ENCODE measurements at places on chromosomes 7 and 10.

- no peak for DNase-seq
- no peaks in the 10 kb centered on the region for H3K36me3 ChIP-seq
- H3K4me3 ChIP-seq = no peak overlapping the region
- no peak overlapping the region for H3K27ac ChIP-seq
- H3K27me3 ChIP-seq = peaks cover 2% of the 10 kb centered on the region
- no peaks in the 10 kb centered on the region for H3K4me1 ChIP-seq
Observed at GRCh38 chr7:99243751-99244337, 28.8 kb upstream of the MYH16 start.

DNA sequence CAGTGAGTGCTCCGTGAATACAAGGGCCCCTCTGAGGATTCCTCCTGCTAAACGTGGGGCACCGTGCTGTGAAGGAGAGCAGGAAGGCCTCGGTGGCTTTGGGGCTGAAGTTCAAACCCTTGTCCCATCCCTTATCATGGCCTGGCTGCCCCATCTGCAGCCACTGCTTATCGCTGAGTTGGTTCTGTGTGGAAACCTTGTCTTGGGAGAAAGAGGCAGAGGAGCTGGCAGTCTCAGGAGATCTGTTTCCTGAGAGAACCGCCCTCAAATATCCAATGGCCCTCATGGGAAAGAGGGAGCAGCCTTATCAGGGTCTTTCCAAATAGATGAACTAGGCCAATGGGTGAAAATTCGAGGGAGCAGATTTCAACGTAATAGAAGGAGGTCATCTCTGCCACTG is 52.0 kb upstream of the NRF1 start:
- no peak for DNase-seq
- H3K4me3 ChIP-seq = no peak overlapping the region
- H3K27ac ChIP-seq = no peak overlapping the region
- H3K27me3 ChIP-seq = peaks cover 3% of the 10 kb centered on the region

- no peaks in the 10 kb centered on the region for H3K36me3 ChIP-seq
- no peak within 1 kb of the TSS for H3K27ac ChIP-seq
- H3K4me1 ChIP-seq = no peaks in the 10 kb centered on the region
Observed at GRCh38 chr7:15686295-15686956, at the start of gene MEOX2. MEOX2 (minus strand) TSS chr7:15686683; CDS start chr7:15686402, 281 bp downstream.

- H3K4me3 ChIP-seq = no peak overlapping the region
- H3K36me3 ChIP-seq = peaks cover 52% of the 10 kb centered on the region
- no peaks in the 10 kb centered on the region for H3K27me3 ChIP-seq
- H3K27ac ChIP-seq = no peak overlapping the region
- no peaks in the 10 kb centered on the region for H3K4me1 ChIP-seq
Observed at GRCh38 chr10:113142601-113143362, 192.7 kb downstream of the TCF7L2 start.

- no peak for DNase-seq
- H3K36me3 ChIP-seq = no peaks in the 10 kb centered on the region
- H3K4me1 ChIP-seq = peaks cover 12% of the 10 kb centered on the region
- no peak overlapping the region for H3K4me3 ChIP-seq
Observed at GRCh38 chr7:138887872-138888656, 90.1 kb upstream of the ATP6V0A4 start.

GRCh38 chr7:133815611-133816210 is 311.4 kb upstream of the LRGUK start:
- no peaks in the 10 kb centered on the region for H3K27me3 ChIP-seq
- H3K36me3 ChIP-seq = peaks cover 20% of the 10 kb centered on the region
- no peak overlapping the region for H3K4me3 ChIP-seq

DNA sequence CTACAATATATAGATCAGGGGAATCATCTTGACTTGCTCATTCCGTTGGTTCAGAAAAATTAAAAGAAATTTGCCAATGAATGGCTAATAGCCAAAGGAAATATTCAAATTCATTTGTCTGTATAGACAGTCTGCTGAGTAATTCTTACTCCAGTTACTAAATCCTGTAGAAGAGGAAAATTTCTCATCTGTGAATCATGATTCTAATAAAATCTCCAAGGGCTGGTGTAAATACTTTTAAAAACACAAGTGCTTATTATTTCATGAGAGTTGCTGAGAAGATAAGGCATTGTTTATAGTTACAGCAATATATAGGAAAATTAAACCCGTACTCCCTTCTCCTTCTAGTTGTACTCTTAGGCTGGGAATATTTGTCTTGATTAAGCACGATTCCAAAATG is 53.0 kb downstream of the WNT2 start:
- H3K4me1 ChIP-seq = no peaks in the 10 kb centered on the region
- no peak overlapping the region for H3K4me3 ChIP-seq
- no peaks in the 10 kb centered on the region for H3K36me3 ChIP-seq
- H3K27me3 ChIP-seq = peaks cover 18% of the 10 kb centered on the region

GRCh38 chr10:117483056-117483590 is 59.4 kb upstream of the EMX2 start:
- H3K4me3 ChIP-seq = no peak overlapping the region
- no peak for DNase-seq
- H3K36me3 ChIP-seq = no peaks in the 10 kb centered on the region
- H3K27ac ChIP-seq = no peak overlapping the region
- peaks cover 5% of the 10 kb centered on the region for H3K27me3 ChIP-seq

DNA sequence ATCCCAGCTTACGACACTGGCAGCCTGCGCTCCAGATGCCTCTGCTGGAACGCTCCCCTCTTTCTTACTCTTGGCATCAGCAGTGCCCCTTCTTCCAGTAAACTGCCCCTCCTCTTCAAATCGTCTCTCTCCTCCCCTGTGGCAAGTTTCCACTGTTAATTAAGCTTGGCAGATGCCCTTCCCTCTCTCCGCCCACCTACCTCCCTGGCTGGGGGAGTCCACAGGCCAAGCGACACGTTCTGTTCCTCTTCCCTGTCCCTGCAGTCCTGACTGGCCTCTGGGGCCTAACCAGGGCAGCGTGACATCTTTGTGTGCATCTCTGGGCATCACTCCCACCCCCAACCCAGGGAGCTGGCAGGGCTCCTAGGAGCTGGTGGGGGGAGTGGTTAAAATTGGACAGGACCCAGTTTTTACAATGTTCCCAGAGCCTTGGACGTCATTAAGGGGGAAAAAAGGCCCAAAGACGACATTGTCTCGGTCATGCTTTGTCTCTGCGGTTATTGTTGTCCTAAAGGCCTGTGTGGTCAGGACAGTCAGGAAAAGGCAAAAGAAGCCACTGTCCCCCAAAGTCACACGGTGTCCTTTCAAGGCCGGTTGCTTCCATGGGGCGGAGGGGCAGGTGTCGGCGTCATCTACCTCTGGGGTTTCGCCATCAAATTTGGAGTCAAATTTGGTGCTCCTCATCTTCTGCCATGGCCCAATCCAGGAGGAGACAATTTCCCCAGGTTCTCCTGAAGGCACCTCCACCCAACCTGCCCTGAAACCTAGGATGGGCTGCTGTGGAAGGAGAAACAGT is 54.2 kb downstream of the DLG5 start:
- peaks cover 4% of the 10 kb centered on the region for H3K36me3 ChIP-seq
- no peak for DNase-seq
- H3K27ac ChIP-seq = no peak overlapping the region
- peaks cover 14% of the 10 kb centered on the region for H3K4me1 ChIP-seq

DNA sequence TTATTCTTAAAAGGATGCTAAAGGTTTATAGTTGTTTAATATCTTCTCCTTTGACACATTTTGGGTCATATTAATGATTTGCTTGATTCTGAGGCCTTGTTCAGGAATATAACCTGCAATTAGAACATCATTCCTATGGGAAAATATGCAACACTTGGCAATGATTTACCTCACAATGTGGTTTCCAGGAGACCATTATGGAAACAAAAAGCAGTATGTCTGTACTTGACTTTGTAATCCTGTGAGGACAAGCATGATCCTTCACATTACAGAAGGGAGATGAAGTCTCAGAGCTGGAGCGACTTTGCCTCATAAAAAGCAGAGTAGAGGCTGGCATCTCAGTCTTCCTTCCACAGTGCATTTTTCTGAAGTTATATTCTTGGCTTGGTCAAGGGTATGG is 57.0 kb upstream of the CDCA7L start:
- DNase-seq = no peak
- H3K27me3 ChIP-seq = peaks cover 36% of the 10 kb centered on the region
- H3K27ac ChIP-seq = no peak overlapping the region
- H3K4me3 ChIP-seq = no peak overlapping the region
- H3K4me1 ChIP-seq = no peaks in the 10 kb centered on the region
- no peaks in the 10 kb centered on the region for H3K36me3 ChIP-seq

GRCh38 chr7:137820677-137821420 is 25.9 kb downstream of the DGKI start:
- no peaks in the 10 kb centered on the region for H3K4me1 ChIP-seq
- peaks cover 6% of the 10 kb centered on the region for H3K27me3 ChIP-seq
- H3K36me3 ChIP-seq = no peaks in the 10 kb centered on the region
- H3K27ac ChIP-seq = no peak overlapping the region
- no peak for DNase-seq

DNA sequence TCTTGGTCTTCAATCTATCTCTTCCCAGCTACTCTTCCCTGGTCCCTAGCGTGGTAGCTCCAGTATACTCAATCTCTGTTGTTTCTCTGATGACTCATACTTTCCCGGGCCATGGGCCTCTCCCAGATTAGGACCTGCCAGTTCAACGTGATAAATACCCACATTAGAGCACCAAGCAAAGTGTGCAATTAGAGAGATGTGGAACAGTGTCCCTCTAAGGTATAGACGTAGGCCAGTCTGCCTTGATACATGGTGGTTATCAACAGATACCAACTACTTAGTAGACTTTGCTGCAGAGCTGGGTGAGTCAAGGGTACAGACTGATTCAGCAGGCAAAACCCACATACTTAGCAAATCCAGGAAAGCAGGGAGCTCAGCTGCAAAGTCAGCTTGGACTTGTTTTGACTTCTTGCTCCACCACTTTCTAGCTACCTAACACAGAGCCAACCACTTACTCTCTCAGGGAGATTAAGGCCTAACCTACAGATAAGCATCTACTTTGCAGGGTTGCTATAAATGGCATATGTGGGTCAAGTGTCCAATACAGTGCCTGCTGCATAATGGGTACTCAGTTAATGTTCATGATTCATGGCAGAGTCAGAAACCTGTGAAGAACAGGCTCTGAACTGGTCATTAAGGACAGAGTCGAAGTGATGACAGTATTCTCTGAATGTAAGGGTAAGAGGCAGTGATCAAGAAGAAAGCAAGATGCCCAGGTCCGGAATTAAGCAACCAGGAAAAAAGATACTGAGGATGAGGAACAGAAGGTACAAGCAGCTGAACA is 176.1 kb downstream of the CHN2 start:
- peaks cover 2% of the 10 kb centered on the region for H3K36me3 ChIP-seq
- H3K27ac ChIP-seq = no peak overlapping the region
- no peak for DNase-seq
- no peaks in the 10 kb centered on the region for H3K4me1 ChIP-seq
- H3K27me3 ChIP-seq = no peaks in the 10 kb centered on the region

Measured in DND-41 (cell line).